ENCODE measurements at places on chromosomes 2 and 18.

- DNase-seq = no peak
Measured at GRCh38 chr18:69233465-69234054, 167.1 kb upstream of the DOK6 start.

DNA sequence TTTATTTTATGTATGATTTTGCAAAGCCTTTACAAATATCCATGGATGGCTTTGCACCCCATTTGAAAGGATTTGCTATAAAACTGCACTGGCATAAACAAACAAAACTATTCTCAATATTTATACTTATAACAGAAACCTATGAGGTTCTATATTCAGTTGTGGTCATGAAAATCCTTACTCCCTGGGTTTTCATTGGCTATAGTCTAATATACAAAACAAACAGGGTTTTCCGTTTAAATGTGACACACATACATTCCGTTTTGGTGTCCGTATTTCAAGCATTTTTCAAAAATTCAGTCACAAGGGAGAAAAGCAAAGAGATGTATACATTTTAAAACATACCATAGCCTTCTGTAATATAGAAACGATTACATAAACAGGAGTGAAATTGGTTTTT, 100.0 kb downstream of the TCF4 start:
- no peak for DNase-seq

DNA sequence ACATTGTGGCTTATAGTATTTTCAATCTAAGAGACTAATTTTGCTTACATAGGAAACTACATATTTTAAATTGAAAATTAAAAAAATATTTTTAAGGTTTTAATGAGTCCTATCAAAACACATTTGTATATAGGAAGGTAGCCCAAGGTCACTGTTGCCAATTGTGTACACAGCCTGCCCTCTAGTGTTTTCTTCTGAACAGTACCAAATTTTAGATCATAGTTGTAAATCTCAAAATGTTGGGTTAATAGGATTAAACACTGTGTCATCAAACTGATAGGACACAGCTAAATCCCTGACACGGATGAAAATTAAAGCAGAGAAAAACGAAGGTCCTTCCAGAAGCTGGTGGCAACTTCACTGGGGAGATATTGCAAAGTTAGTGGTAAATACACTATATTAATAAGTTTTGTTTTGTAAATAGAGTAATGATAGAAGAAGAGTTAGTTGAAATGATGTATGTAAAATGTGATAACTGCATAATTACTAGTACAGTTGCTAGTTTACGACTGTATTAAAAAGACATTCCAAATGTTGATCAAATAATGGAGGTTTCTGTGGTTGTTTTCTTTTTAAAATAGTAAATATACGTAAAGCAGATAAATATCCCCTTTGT, 19.7 kb downstream of the CLUL1 start:
- no peak for DNase-seq

DNA sequence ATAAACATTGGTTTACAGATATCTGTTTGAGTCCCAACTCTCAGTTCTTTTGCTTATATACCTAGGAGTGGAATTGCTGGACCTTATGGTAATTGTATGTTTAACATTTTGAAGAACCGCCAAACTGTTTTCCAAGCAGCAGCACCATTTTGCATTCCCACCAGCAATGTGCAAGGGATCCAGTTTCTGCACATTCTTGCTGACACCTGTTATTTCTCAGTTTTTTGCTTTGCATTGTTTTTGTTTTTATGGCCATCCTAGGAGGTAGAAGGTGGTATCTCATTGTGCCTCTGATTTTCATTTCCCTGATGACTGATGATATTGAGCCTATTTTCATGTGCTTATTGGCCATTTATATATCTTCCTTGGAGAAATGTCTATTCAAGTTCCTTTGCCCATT, 71.2 kb downstream of the MCFD2 start:
- no peak for DNase-seq

DNA sequence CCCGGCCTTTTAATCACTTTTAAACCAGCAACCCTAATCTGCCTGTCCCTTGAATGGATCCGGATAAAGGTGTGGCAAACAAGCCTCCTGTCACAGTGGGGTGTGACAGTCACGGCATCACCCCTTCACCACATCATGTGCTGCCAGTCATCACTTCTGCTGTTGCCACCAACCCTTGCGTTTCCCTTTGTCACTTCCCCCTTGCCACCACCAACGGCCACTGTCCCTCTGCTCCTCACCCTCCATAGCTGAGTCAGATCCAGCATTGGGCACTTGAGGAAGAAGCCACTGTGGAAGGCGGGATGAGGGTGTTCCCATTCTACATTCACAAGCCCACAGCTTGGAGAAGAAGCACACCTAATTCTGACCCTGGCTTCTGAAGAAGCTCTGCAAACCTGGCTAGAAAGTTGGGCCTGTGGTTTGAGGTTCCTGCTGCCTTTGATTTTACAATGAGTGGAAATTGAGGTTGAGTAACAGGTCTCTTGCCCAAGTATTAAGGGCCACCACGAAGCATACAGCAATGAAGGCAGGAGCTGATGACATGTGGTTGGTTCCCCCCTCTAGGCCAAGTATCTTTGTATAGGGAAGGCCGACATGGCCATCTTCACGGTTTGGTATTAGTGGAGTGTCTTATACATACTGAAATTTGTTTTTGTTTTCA, 22.9 kb upstream of the DARS1 start:
- DNase-seq = peak; percentile 29

GRCh38 chr2:82120115-82120514, 1815.6 kb upstream of the LRRTM1 start:
- no peak for DNase-seq

DNA sequence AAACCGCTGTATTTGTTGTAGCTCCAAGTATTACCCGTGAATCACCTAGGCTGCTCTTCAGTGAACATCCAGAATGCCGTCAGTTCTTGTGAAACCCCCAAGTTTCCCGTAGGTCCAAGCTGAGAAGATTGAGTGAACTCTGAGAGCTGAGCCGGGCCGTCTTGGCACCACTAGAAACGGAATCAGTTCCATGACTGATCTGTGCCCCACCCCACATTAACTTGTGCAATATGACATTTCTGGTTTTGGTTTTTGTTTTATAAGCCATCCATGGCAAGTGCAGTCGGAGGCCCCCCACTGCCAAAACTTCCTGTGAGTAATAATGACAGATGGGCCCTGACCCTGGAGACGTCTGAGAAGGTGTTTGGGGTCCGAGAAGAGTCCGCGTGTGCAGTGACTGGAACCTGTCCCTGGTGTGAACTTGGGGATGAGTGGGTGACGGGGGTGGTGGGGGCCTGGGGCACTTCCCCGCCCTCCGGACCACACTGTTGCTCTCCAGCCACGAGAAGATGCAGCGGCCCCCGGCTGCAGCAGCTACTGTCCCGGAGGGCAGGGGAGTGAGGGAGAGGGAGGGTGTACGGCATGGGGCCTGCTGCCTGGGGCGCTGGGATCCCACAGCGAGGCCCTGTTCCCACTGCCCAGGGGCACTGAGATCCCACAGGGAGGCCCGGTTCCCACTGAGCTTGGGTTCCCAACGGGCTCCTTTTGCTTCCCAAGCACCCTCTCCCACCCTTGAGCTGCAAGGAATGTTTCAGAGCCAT, 26.5 kb downstream of the NFATC1 start:
- DNase-seq = no peak

DNA sequence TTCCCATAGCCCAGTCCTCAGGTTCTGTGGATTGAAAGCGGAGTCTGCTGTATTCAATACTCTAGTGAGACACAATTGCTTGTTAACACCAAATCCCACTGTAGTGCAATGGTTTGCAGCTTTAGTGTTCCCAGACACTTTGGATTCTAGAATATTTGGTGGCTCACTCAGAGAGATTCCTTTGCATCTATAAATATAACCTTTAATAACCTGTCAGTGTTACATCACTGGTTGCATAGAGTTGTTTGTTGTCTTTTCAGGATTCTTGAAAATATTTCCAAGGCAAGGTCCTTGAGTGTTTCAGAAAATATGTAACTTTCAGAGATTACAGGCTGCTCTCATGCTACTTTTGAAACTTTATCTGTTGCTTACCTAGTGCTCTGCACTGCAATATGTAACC, 157.5 kb downstream of the ZEB2 start:
- DNase-seq = no peak

GRCh38 chr2:209965723-209966122, 36.7 kb upstream of the RPE start:
- DNase-seq = no peak

GRCh38 chr18:57437766-57438671, 2.8 kb downstream of the ONECUT2 start:
- DNase-seq = no peak

DNA sequence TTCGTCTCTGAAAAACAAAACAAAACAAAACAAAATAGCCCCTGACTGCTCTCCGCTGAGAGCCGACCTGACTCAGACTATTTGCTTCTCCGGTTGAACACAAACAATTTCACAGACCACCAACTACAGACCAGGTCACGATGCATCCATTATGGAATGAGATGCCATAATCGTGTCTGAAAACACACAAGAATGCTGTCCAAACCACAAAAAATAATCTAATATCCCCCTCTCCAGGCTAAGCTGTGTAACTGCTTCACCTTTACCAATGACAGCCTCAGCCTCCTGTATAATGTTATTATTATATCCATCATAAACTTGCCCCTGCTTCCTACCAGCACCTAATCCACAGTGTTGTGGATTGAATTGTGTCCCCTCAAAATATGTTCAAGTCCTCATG, 114.7 kb downstream of the DNAH6 start:
- no peak for DNase-seq

- no peak for DNase-seq
Measured at GRCh38 chr2:25700221-25700660, 26.9 kb upstream of the DTNB start.

- DNase-seq = no peak
Measured at GRCh38 chr18:2547477-2548087, 23.7 kb downstream of the METTL4 start.

Data from activated T-helper 1 cell treated with anti-CD3 and anti-CD28 coated beads, Interleukin-2, amount 50 U/mL, for 16 hours (primary cell).